ENCODE measurements at places on chromosomes 4 and X. TPM values are rescaled to one million over a fixed set of nuclear protein-coding genes. Genes with fewer than 3 reads are reported as not detected.

- no peak for DNase-seq
- no peak overlapping the region for H3K4me3 ChIP-seq
- H3K27me3 ChIP-seq: no peaks in the 10 kb centered on the region
- no peak overlapping the region for H3K27ac ChIP-seq
- no peaks in the 10 kb centered on the region for H3K4me1 ChIP-seq
Measured at GRCh38 chrX:63430026-63430425, 78.9 kb upstream of the SPIN4 start.

DNA sequence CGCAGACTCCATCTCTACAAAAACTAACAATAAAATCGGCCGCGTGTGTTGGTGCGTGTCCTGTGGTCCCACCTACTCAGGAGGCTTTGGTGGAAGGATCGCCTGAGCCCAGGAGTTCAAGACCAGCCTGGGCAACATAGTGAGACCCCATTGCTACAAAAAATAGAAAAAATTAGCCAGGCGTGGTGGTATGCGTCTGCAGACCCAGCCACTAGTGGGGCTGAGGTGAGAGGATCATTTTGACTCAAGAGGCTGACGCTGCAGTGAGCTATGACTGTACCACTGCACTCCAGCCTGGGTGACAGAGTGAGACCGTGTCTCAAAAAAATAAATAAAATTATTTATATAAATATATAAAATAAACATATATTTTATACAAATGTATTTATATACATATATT is 22.3 kb downstream of the ASMTL start:
- H3K4me3 ChIP-seq: no peak overlapping the region
- H3K27me3 ChIP-seq: no peaks in the 10 kb centered on the region
- H3K4me1 ChIP-seq: no peaks in the 10 kb centered on the region
- DNase-seq: no peak
- no peak overlapping the region for H3K27ac ChIP-seq
- peaks cover 4% of the 10 kb centered on the region for H3K36me3 ChIP-seq

GRCh38 chr4:169115897-169116254 is 105.8 kb upstream of the CBR4 start:
- no peak for DNase-seq
- no peak overlapping the region for H3K4me3 ChIP-seq
- no peaks in the 10 kb centered on the region for H3K36me3 ChIP-seq
- H3K27ac ChIP-seq: no peak overlapping the region
- H3K4me1 ChIP-seq: no peaks in the 10 kb centered on the region

DNA sequence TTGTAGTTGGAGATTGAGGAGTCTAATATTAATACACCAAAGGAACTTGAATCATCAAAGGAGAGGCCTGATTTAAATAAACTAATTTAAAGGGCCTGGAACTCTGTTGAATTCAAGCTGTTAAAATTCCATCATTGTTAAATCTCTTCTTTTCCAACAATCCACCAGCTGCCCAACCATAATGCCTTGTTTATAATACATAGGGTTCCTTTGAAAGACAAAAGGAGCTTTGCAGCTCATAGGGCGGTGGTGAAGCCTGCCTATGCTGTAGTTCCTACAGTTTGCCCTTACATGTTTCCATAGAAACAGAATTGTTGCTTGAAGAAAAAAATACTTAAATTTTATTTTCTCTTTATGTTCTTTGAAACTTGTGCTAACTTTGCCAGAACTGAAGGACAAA is 102.8 kb downstream of the GLUD2 start:
- H3K27me3 ChIP-seq: no peaks in the 10 kb centered on the region
- H3K36me3 ChIP-seq: no peaks in the 10 kb centered on the region
- H3K27ac ChIP-seq: no peak overlapping the region

GRCh38 chrX:80420147-80420546 is at the start of gene TENT5D:
TENT5D (plus strand) TSS chrX:80420447; CDS start chrX:80442540, 22,093 bp downstream.
- H3K27me3 ChIP-seq: no peaks in the 10 kb centered on the region
- no peak for DNase-seq
- H3K4me3 ChIP-seq: no peak within 1 kb of the TSS
- no peak within 1 kb of the TSS for H3K27ac ChIP-seq
- H3K4me1 ChIP-seq: no peaks in the 10 kb centered on the region
- H3K36me3 ChIP-seq: no peaks in the 10 kb centered on the region

- no peaks in the 10 kb centered on the region for H3K4me1 ChIP-seq
- no peaks in the 10 kb centered on the region for H3K36me3 ChIP-seq
- no peaks in the 10 kb centered on the region for H3K27me3 ChIP-seq
- no peak overlapping the region for H3K4me3 ChIP-seq
Measured at GRCh38 chr4:174406383-174406782, 115.9 kb downstream of the HPGD start.

- DNase-seq: no peak
- no peaks in the 10 kb centered on the region for H3K27me3 ChIP-seq
- H3K36me3 ChIP-seq: no peaks in the 10 kb centered on the region
- H3K4me3 ChIP-seq: no peak overlapping the region
- H3K27ac ChIP-seq: no peak overlapping the region
- H3K4me1 ChIP-seq: no peaks in the 10 kb centered on the region
Measured at GRCh38 chr4:141376769-141377168, 156.1 kb downstream of the ZNF330 start.

The NXF2B gene
- polyA plus RNA-seq: not detected

DNA sequence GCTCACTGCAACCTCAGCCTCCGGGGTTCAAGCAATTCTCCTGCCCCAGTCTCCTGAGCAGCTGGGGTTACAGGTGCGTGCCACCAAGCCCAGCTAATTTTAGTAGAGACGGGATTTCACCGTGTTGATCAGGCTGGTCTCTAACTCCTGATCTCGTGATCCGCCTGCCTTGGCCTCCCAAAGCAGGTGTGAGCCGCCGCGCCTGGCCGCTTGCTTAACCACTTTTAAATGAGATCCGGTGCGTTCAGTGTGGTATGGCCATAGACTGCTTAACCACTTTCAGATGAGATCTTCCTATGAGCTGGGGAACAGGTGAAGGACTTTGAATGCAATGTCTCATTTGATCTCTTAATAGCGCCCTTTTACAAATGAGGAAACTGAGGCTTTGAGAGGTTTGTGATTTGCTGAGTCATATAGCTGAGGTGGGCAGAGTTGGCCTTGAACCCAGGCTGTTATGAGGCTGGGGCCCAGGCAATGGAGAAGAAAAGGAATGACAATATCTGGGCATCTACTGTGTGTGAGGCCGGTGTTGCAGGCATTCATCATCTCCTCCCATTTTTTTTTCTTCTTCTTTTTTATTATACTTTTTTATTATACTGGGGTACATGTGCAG is 41.9 kb upstream of the NSG1 start:
- no peaks in the 10 kb centered on the region for H3K36me3 ChIP-seq
- H3K27me3 ChIP-seq: no peaks in the 10 kb centered on the region
- DNase-seq: no peak
- H3K4me3 ChIP-seq: no peak overlapping the region
